ENCODE measurements at places on chromosomes 7 and 10.

GRCh38 chr10:18144928-18145327 lies 4.7 kb downstream of the CACNB2 start:
- DNase-seq = no peak

DNA sequence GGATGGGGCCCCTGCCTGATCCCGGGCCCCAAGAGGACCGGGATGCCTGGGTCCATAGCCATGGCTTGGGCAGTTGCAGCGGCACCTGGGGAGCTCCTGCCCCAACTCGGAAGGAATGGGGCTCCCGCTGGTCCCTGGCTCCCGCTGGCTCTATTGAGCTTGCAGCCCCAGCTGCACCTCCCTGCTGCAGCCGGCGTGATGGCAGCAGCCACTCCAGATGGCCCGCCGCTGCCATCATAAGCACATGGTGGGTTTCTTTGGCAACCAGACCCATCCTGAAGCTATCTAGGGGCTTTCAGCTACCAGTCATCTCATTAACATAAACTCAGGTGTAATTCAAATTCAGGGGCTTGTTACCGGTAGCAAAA lies 11.1 kb upstream of the DNMBP start:
- no peak for DNase-seq

DNA sequence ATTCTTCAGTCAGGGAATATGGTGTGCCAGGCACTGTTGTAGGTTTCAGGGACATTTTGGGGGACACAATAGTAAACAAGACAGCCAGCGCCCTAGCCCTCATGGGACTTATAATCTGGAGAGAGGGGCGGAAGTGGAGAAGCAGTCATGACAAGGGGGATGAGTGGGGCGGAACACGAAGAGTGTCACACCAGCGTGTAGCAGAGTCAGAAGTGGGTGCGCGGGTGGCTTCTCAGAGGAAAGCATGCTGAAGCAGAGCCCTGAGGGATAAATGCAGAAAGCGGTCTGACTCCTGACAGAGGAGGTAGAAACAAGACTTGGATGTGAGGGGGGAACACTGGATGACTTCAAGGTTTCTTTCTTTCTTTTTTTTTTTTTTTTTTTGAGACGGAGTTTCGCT lies 160.3 kb upstream of the LYZL2 start:
- DNase-seq = no peak

DNA sequence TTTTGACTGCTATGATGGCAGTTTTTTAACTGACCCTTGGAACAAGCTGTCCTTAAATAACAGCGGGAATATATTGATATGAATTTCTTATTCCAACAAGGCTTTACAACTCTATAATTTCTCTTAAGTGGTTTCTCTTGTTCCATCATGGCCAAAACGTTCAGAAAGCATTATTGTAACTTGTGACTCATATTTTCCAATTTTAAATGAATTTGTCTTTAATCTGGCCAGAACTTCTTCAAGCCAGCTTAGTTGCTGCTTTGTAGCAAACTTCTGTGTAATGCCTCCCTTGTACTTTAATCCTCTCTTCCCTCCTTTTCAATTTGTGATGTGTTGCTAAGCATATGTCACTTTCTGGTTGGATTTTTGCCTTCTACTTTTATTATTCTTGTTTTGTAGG lies 271.9 kb downstream of the KIF20B start:
- no peak for DNase-seq

DNA sequence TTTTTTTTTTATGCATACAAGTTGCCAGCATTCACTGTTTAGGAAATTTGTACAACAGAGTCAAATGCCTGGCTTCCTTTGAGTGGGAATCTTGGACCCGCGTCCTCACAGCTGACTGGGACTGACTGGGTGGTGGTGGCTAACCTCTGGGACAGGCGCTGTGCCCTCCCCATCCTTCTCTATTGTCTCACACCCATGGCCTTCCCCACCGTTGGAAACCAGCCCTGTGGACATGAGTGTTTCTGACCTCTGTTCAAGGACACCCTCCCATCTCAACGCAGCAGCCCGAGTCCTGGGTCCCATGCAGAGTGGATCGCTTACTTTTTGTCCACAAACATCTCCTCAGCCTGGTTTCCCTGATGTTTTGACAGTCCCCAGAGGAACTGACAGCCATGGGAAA lies 125.1 kb upstream of the PPIF start:
- no peak for DNase-seq

GRCh38 chr7:150377635-150378034 lies 1.5 kb upstream of the ZNF775 start:
- DNase-seq = no peak

Data from stimulated activated CD8-positive, alpha-beta memory T cell treated with anti-CD3 and anti-CD28 coated beads, Interleukin-15, amount 100 ng/mL, for 1 hour (primary cell).